Tibial nerve (tissue), 4 donors: ENCODE measurements at places on chromosomes 5 and 9. TPM values are rescaled to one million over a fixed set of nuclear protein-coding genes. Genes with fewer than 3 reads are reported as not detected.
A peak's percentile ranks its signal among the peaks of the same experiment; 100 is the strongest.

The LCNL1 gene
- 45.0 TPM for total RNA-seq

The FCN2 gene
- not detected for total RNA-seq

The PCDHA9 gene
- total RNA-seq, result 0.39 TPM

The SLC25A48 gene
- 69.0 TPM for total RNA-seq

The PAPPA gene
- 6.6 TPM for total RNA-seq

The PCDHA1 gene
- not detected for total RNA-seq

The NEUROG1 gene
- total RNA-seq, result not detected

The SH3GL2 gene
- not detected for total RNA-seq

The CARTPT gene
- total RNA-seq, result not detected

The CSF1R gene
- 36.9 TPM for total RNA-seq

The UGT3A1 gene
- total RNA-seq, result not detected

The SPINK6 gene
- total RNA-seq, result not detected

The SLC31A2 gene
- 25.3 TPM for total RNA-seq

GRCh38 chr9:131530546-131530919 is 530 bp downstream of the UCK1 start:
- H3K4me3 ChIP-seq, result peak overlapping the region; percentile 92
- DNase-seq, result no peak
- H3K27me3 ChIP-seq, result no peaks in the 10 kb centered on the region
- peaks cover 9% of the 10 kb centered on the region for H3K36me3 ChIP-seq
- peaks cover 15% of the 10 kb centered on the region for H3K4me1 ChIP-seq

- H3K4me3 ChIP-seq, result no peak overlapping the region
- no peaks in the 10 kb centered on the region for H3K4me1 ChIP-seq
These were observed 24.3 kb upstream of the KCNV2 start for GRCh38 chr9:2693056-2693455.

GRCh38 chr5:66246608-66247007 is 102.5 kb downstream of the SREK1 start:
- no peaks in the 10 kb centered on the region for H3K27me3 ChIP-seq
- DNase-seq, result no peak
- no peaks in the 10 kb centered on the region for H3K4me1 ChIP-seq

DNA sequence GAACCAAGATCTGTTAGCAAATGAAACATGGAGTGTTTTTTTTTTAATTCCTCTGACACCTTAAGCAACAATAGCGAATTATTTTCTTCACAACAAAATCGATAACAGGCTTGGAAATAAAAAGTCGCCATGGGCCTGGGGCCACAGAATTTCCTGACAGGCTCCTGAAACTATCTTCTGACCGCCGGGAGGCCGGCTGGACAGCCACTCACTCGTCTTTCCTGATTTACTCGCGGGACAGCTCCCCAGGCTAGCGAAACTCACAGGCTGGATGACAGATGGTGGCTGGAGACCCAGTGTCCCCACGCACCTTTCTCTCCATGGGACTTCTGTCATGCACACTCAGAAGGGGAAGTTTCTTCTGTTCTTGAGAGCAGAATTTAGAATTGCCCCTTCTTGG is 143.3 kb upstream of the IRX2 start:
- H3K4me3 ChIP-seq, result no peak overlapping the region
- DNase-seq, result no peak
- no peak overlapping the region for H3K27ac ChIP-seq
- no peaks in the 10 kb centered on the region for H3K27me3 ChIP-seq
- H3K36me3 ChIP-seq, result no peaks in the 10 kb centered on the region

DNA sequence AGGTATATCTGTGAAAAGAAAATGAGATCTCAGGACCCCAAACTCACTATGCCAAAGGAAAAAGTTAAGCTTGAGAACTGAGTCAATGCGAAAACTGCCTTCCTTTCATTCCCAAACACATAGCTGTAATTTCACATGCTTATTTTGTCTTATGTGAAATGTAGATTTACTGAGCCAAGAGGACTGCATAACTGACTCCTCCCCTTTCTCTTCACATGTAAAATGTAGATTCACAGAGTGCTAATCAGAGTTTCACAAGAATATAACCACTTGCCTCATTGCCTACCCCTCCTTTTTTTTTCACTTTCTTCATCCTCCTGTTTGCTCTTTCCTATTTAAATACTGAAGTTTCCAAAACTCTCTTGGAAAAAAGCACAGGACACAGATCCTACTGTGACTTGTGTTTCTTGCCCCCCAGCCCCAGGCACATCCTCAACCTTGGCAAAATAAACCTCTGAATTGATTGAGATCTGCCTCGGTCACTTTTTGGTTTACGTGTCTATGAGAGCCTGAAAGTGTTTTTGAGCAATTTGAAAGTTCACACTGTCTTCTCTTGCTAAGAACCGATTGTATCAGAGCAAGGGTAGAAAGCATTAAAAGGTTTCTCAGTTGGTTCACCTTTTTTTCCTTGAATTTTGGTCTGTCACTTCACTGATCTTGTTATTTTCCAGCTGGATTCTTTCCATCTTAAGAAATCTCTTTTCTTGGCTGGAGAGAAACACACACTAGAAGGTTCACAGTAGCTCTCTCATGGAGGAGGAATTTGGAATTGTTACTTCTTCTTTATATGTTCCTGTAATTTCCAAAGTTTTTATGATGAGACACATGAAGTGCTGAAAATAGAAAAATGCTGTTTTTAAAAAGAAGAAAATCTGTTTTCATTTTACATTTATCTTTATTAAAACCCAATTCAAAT is 44.8 kb upstream of the SNAPC3 start:
- H3K27ac ChIP-seq, result peak overlapping the region; percentile 54
- DNase-seq, result no peak
- no peak overlapping the region for H3K4me3 ChIP-seq
- H3K36me3 ChIP-seq, result no peaks in the 10 kb centered on the region
- peaks cover 17% of the 10 kb centered on the region for H3K4me1 ChIP-seq
- no peaks in the 10 kb centered on the region for H3K27me3 ChIP-seq

DNA sequence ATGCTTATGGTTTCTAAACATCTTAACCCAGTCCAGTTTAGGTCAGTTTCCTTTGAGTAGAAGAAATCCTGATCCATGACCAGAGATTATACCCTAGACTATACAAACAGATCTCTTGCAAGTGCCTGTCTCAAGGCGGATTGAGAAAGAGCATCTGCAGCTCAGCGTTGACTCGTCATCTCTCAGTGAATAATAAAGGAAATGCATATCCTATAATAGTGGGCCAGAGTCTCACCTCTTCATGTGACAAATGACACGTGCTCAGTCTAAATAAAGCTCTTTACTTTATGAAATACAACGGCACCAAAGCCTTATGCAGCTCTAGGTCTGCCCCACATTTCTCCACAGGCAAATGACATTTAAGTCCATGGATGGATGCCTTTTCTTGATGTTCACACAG is 179.4 kb upstream of the NR3C1 start:
- DNase-seq, result no peak
- no peaks in the 10 kb centered on the region for H3K4me1 ChIP-seq
- H3K4me3 ChIP-seq, result no peak overlapping the region
- H3K27ac ChIP-seq, result no peak overlapping the region
- no peaks in the 10 kb centered on the region for H3K27me3 ChIP-seq
- H3K36me3 ChIP-seq, result no peaks in the 10 kb centered on the region

DNA sequence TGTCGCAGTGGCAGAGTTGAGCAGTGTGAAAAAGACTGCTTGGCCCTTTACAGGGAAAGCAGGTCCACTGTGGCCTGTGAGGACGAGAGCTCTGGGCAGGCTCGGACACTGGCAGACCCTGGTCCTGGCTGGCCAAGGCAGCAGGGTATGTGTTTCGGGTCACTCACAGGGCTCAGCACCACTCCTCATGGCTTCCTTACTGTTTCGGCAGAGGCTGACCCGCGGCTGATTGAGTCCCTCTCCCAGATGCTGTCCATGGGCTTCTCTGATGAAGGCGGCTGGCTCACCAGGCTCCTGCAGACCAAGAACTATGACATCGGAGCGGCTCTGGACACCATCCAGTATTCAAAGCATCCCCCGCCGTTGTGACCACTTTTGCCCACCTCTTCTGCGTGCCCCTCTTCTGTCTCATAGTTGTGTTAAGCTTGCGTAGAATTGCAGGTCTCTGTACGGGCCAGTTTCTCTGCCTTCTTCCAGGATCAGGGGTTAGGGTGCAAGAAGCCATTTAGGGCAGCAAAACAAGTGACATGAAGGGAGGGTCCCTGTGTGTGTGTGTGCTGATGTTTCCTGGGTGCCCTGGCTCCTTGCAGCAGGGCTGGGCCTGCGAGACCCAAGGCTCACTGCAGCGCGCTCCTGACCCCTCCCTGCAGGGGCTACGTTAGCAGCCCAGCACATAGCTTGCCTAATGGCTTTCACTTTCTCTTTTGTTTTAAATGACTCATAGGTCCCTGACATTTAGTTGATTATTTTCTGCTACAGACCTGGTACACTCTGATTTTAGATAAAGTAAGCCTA is 15.7 kb downstream of the SQSTM1 start:
- no peak overlapping the region for H3K4me3 ChIP-seq
- peak overlapping the region; percentile 21 for H3K27ac ChIP-seq
- H3K36me3 ChIP-seq, result peaks cover 97% of the 10 kb centered on the region
- peaks cover 11% of the 10 kb centered on the region for H3K4me1 ChIP-seq
- no peak for DNase-seq

DNA sequence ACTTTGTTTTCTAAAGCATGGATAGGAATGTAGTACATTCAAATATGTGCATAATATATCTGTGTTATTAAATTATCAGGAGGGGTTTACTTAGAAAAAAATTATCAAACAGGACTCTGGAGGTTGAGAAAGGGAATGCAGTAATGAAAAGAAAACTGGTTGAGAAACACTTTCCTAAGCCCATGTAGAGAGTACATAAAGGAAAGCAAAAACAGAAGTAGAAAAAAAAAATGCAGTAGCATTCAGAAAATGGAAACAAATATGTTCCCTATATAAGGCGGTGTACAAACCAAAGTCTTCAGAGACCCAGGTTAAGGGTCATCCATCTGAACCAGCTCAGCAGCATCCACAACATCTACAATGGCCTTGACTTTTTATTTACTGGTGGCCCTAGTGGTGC is at the start of gene IFNA8:
IFNA8 (plus strand) TSS at position 301 of the 400 bp plus-strand sequence; CDS start at position 361, 60 bp downstream.
- no peaks in the 10 kb centered on the region for H3K27me3 ChIP-seq
- H3K4me1 ChIP-seq, result no peaks in the 10 kb centered on the region
- H3K27ac ChIP-seq, result no peak within 1 kb of the TSS
- H3K36me3 ChIP-seq, result no peaks in the 10 kb centered on the region
- no peak for DNase-seq

DNA sequence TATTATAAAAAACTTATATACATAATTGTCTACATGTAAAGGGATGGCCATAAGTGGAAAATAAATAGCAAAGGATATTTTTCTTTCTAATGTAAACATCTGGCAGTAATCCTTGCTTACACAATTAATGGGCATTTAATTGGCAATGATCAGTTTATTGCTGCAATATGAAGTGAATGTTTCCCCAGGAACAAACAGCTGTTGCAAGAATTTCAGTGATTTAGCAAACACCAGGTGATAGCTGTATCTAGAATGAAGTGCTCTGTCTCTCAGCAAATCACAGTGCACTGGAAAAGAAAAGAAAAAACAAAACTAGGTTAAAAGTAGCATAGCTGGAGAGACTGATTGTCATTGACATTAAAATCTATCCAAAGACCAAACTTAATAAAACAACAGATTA is 594.5 kb upstream of the ARRDC3 start:
- H3K27ac ChIP-seq, result no peak overlapping the region
- DNase-seq, result no peak
- H3K27me3 ChIP-seq, result no peaks in the 10 kb centered on the region
- no peaks in the 10 kb centered on the region for H3K36me3 ChIP-seq
- H3K4me1 ChIP-seq, result no peaks in the 10 kb centered on the region

DNA sequence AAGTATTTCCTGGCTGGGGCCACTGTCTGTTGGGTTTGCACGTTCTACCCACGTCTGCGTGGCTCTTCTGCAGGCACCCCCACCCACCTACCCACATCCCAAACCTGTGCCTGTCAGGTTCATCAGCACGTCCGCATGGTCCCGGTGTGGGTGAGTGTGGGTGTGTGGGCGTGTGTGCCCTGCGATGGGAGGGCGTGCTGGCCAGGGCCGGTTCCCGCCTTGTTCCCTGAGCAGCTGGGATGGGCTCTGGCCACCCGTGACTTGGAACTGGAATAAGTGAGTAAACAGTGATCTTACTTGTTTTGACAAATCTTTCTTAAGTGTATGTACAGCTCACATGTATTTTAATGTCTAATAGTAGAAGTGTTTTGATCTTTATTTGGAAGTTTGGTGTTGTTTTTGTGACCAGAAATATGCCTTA is 20.4 kb downstream of the ERGIC1 start:
- peaks cover 82% of the 10 kb centered on the region for H3K4me1 ChIP-seq
- H3K27me3 ChIP-seq, result no peaks in the 10 kb centered on the region
- H3K27ac ChIP-seq, result peak overlapping the region; percentile 66
- H3K4me3 ChIP-seq, result no peak overlapping the region
- peak; percentile 67 for DNase-seq

GRCh38 chr5:73626814-73627313 is 868 bp downstream of the ARHGEF28 start:
- peak overlapping the region; percentile 81 for H3K27ac ChIP-seq
- no peaks in the 10 kb centered on the region for H3K27me3 ChIP-seq
- no peaks in the 10 kb centered on the region for H3K36me3 ChIP-seq
- DNase-seq, result no peak

DNA sequence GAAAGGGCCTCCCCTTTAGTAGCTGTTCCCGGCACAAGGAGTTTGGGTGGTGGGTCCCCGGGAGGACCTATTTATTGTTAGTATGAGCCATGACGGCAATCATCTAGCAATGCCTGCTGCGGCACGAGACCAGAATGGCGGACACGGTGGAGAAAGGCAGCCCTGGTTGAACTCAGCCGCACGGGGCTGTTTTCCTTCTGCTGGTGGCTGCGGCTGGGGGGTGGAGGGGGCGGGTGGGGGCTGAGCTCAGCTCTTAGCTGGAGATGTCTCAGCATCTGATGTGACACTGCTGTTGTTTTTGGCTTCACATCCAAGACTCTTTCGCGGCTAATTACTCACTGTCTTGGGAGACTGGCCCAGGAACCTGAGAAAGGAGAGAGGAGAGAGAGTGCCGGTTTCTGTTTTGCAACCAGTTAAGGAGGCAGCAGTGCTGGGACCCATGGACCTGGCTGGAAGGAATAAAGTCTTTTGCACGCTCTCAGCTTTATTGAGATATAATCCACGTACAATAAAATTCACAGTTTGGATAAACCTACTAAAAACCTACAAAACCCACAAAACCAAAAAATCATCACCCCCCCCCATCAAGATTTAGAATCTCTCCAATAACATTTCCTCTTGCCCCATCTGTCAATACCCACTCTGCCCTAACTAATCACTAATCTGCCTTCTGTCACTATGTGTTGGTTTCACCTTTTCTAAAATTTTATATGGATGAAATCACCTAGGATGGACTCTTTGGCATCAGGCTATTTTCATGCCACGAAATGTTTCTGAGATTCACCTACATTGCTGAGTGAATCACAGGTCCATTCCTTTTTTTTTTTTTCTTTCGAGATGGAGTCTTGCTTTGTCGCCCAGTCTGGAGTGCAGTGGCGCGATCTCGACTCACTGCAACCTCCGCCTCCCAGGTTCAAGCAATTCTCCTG is 81.8 kb upstream of the NEURL1B start:
- peak; percentile 21 for DNase-seq
- no peak overlapping the region for H3K4me3 ChIP-seq
- H3K27me3 ChIP-seq, result no peaks in the 10 kb centered on the region

DNA sequence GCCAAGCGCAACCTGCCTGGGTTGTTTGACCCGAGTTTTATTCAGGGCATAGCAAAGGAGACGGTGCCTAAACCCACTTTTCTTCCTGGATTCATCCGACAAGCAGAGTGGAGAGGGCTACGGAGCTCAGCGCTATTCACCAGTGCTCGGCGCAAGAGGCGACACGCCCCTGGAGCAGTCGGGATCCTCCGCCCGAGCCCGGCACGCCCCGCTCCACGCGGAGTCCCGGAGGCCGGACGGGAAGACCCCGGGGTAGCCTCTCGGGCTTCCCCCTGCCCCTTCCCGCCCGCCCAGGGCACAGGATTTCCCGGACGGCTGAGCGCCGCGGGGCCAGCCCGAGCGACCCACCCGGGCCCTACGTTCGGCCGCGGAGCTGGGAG is 427 bp downstream of the SERINC5 start:
- peak overlapping the region; percentile 93 for H3K27ac ChIP-seq
- H3K4me3 ChIP-seq, result peak overlapping the region; percentile 88
- DNase-seq, result peak; percentile 23
- no peaks in the 10 kb centered on the region for H3K27me3 ChIP-seq
- no peaks in the 10 kb centered on the region for H3K36me3 ChIP-seq
- H3K4me1 ChIP-seq, result peaks cover 22% of the 10 kb centered on the region
